AG09319 (cell line): ENCODE measurements at places on chromosomes 6 and 20.

DNA sequence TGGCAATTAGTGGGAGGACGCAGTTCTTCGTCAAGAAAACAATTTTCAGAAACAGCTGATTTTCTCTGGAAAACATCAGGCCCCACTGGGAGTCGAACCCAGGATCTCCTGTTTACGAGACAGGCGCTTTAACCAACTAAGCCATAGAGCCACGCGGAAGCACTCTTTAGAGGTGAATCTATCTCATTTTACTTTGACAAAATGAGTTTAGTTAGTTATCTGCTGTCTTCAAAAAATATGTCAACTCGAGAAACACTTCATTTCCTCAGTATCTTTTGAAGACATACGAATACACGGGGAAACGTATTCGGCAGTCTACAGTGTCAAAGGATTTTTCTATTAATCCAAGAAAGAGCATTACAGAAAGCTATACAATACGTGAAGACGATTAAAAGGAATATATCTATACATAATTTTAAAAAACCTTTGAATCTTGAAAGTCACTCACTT lies 26.7 kb downstream of the GPX6 start:
- DNase-seq: peak; percentile 44

GRCh38 chr20:44714701-44715498 lies at the start of gene CCN5:
CCN5 (plus strand) TSS chr20:44715369; CDS start chr20:44715391, 22 bp downstream.
- no peak for DNase-seq

GRCh38 chr6:145428706-145429105 lies 306.6 kb downstream of the EPM2A start:
- no peak for DNase-seq

DNA sequence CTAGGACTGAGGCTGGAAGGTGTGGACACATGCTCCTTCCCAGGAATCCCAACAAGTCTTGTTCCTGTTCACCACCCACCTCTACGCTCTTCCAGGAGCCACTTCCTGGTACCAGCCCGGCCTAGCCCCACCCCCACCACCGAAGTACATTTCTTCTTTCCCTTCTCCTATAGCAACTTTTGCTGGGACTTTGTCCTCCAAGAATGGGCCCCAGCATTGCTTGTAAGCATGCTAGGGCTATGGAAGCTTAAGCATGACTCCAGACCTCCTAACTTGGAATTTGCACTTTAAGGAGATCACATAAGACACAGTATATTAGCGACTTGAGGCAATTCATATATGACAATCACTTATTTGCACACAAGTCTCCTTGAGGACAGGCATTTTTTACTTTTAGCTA lies 462.0 kb upstream of the ARID1B start:
- DNase-seq: no peak

GRCh38 chr6:34295721-34296120 lies 46.9 kb upstream of the SMIM29 start:
- no peak for DNase-seq

- DNase-seq: no peak
These were observed 194.3 kb downstream of the COL19A1 start for GRCh38 chr6:70060680-70061079.

GRCh38 chr20:57821935-57822334 lies 112.1 kb upstream of the PMEPA1 start:
- no peak for DNase-seq

DNA sequence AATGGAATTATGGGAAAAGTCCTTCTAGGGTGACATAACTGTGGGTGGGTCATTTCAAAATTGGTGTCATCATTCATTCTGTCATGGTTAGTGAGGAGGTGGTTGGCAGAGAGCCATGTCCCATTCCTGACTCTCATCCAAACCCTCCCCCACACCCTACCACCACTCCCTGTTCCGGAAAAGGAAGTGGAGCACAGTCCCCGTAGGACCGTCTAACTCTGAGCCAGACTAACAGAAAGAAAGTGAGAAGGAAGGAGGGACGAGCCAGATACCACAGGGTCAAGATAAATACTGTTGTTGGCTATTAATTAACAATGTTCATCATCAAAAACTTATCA lies 4.8 kb downstream of the TRIM10 start:
- DNase-seq: no peak

DNA sequence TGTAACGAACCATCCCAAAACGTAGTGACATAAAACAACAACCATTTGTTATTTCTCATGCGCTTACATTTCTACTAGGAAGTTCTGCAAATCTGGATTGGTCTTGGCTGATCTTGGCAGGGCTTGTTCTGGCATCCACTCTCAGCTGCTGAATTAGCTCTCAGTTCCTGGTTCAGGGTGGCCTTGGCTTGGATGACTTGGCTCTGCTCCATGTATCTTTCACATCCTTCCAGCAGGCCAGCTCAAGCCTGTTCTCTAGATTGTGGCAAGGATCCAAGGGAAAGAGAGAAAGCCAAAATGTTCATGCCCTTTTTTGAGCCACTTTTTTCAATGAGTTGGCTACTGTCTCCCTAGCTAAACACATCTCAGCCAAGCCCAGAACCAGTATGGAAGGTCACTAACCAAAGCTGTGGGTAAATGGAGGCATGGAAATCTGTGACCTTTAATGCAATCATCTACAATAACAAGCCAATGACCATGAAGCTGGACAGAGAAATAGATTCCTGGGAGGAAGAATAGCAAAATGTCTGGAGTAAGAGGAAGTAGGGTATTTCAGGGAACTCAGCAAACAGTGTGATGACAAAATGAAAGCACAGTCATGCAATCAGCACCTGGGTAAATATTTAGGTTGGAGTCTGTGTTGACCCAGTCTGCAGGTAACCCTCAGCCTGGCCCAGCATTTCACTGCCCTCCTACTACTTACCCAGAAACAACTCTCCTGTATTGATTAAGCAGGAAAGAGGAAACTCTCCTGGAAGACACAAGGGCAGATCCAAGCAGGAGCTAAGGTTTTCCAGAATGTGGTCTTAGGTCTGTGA lies 32.7 kb upstream of the SNAP25 start:
- no peak for DNase-seq

GRCh38 chr6:81476881-81477280 lies 275.6 kb downstream of the TENT5A start:
- no peak for DNase-seq

DNA sequence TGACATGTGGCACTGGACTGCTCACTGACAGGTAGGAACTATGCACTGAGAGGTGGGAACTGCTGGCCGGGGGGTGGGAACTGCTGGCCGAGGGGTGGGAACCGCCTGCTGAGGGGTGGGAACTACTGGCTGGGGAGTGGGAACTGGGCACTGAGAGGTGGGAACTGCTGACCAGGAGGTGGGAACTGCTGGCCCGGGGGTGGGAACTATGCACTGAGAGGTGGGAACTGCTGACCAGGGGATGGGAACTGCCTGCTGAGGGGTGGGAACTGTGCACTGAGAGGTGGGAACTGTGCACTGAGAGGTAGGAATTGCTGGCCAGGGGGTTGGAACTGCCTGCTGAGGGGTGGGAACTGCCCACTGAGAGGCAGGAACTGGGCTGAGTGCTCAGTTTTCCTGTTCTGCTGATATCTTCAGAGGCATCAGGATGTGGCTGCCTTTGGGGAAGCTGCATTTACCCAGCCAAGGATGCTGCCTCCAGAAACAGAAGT lies 90.2 kb downstream of the THBS2 start:
- no peak for DNase-seq

DNA sequence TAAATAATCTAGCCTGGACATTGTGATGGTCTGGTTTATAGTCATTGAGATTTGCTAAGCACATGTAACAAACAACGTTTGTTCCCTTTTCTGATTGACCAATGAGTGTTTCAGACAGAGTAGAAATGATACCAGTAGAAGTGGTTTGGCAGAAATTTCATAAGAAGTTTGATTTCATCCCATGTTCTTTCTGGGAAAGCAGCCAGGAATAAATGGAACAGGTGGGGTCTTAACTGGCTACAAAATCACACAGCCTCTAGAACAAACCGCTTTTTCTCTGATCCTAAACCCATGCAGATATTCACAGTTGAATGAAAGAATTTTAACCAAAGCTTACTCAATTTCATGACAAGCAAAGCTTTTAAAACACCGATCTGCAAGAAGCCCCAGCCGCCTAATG lies 227.5 kb downstream of the UST start:
- no peak for DNase-seq

GRCh38 chr20:17959257-17959627 lies 9.4 kb downstream of the SNX5 start:
- no peak for DNase-seq

GRCh38 chr20:63831646-63831992 lies 555 bp upstream of the ZBTB46 start:
- no peak for DNase-seq

DNA sequence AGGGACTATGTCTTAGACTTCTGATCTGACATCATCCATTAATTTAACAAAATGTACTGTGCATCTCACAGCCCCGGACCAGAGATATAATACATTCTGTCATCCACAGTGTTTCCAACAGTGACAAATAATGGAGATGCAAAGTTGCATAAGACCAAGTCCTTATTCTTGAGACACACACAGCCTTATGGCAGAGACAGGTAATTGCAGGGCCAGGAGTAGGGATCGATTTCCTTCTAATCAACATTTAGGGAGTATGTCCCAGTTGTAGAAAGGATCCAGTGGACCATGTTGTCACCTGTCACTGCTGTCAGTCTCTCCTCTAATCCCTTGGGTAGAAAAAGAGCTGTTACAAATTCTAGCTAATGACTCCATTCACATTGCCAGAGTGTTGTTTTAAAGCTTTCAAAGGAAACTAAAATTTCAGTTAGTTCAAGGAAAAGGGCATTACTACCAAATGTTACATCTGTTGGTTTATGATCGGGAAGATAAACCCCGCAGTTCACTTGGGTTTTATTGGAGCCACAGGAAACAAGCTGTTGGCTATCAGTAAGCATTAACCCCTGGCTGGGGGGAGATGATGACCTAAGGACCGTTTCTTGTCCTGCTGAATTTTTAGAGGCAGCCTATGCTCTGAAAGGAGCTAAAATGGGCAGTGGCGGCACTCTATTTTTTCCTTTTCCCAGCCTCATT lies 111.4 kb upstream of the ATXN1 start:
- no peak for DNase-seq

GRCh38 chr6:123223461-123223860 lies 227.4 kb downstream of the CLVS2 start:
- DNase-seq: no peak

GRCh38 chr6:157520596-157521361 lies 139.8 kb downstream of the ZDHHC14 start:
- DNase-seq: no peak

DNA sequence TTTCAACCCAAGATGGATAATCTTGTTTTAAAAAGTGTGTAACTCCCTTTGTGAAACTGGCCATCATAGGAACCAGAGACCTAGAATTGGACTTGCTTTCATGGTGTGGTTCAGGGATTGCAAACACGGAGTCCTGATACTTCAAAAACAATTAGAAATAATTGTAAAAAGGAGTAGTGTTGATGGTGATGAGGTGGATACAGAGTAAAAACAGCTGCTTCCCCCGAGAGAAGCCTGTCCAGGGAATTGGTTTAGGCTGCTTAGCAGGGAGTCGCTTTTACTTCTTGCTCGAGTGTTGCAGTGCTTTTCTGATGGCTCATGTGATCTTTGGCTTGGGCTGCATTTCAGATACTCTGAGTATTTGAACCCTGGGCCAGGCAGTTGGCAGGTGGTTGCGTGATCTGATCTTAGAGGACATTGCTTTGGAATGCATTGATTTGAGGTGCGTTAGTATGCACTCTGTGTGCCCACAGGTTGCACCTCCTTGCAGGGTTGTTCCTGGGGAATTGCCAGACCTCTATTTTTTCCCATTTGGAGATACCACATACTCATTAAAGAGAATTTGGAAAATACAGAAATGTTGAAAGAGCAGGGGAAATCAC lies 19.5 kb downstream of the KIF3B start:
- DNase-seq: no peak

- DNase-seq: no peak
These were observed 6.8 kb downstream of the HDDC2 start for GRCh38 chr6:125294925-125295324.
